ENCODE measurements at places on chromosomes 12 and 14. TPM values are rescaled to one million over a fixed set of nuclear protein-coding genes. Genes with fewer than 3 reads are reported as not detected.

Gene SLC6A15
- 71.4 TPM for total RNA-seq

Gene SIRT4
- 9.5 TPM for total RNA-seq

Gene FOXG1
- 1.2 TPM for total RNA-seq

Gene MSI1
- 121 TPM for total RNA-seq

Gene DAO
- total RNA-seq, result not detected

Gene KERA
- 52.3 TPM for total RNA-seq

Gene SLC39A2
- 0.49 TPM for total RNA-seq

Gene DEPDC4
- total RNA-seq, result 1.6 TPM

Gene CLEC9A
- 0.27 TPM for total RNA-seq

Gene BRMS1L
- 31.1 TPM for total RNA-seq

Gene GARIN6
- not detected for total RNA-seq

Gene PLEKHG7
- 1.2 TPM for total RNA-seq

Gene IL22
- not detected for total RNA-seq
